ENCODE measurements at places on chromosomes 12 and 14.

DNA sequence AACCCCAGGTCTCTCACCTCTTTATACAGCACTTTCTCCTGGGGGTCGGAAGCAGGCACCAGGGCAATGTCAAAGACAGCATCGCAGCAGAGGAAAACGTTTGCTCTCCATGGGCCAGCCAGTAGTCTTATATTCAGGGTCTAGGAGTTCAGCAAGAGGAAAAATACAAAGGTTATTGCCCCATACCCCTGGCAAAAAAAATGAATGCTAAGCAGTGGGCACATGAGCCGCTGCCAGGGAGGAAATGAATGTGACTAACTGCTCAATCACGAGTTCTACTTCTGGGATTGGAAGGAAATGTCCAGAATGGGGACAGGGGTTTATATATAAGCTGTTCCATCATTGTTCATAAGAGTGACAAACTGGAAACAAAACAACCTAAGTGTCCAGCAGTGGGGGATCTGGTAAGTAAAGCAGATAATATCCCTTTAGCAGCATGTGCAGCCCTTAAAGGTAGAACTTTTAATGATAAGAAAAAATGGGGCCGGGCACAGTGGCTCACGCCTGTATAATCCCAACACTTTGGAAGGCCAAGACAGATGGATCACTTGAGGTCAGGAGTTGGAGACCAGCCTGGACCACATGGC, 53.8 kb downstream of the PHETA1 start:
- no peak for DNase-seq

GRCh38 chr12:76529226-76529918, 30.2 kb downstream of the OSBPL8 start:
- no peak for DNase-seq

DNA sequence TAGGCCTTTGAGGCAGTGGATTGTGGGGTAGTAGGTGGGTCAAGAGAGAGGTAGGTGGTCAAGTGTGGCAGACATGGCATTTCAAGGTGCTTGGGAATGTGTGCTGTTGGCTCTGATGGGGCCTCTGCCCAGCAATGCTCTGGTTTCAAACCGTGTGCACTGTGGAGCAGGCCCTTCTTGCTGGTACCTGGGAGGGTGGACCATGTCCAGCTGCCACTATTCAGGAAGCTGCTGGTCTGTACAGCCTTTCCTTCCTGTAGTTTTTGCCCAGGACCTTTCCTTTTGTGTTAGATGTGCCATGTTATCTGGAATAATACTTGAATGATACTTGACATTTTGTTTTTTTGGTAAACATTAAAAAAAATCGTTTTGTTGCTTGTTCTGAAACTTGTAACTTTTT, 14.8 kb downstream of the RIMKLB start:
- DNase-seq, result no peak

- no peak for DNase-seq
Observed at GRCh38 chr12:29895966-29896365, 112.2 kb upstream of the TMTC1 start.

- DNase-seq, result peak; percentile 44
Observed at GRCh38 chr12:85277900-85278597, 2.0 kb upstream of the ALX1 start.

DNA sequence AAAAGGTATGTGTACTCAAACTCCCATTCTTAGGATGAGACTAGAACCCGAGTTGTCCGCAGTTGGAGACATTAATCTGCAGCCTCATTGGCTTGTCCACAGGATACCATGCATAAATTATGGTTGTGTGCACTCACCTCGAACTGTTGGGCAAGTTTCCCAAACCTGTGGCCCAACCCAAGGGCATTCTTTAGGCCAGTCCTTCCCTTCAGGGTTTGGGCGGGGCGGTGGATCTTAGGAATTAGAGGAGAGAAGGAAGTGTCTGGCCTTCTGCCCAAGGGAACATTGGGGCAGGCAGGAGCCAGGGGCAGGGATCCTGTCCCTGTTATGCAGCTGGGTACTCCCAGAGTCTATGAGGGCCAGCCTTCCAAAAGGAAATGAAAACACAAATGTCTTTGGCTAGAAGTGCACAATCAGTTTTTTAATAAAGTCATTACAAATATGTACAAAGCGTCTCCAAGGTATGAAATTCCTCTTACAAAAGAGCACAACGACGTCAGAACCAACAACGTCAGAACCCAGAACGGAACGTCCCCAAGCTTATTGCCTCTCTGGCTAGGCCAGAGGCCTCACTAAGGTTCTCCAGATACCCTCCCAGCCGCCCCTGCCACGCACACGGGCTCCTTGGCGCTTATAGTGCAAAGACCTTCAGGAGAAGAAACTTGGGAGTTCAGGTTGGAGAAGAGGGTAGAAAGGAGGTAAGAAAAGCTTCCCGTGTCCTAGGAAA, 25.3 kb downstream of the HRK start:
- DNase-seq, result no peak

GRCh38 chr14:91946622-91947474, 646 bp downstream of the FBLN5 start:
- DNase-seq, result no peak

GRCh38 chr14:58918066-58918738, 270.3 kb upstream of the DAAM1 start:
- no peak for DNase-seq

DNA sequence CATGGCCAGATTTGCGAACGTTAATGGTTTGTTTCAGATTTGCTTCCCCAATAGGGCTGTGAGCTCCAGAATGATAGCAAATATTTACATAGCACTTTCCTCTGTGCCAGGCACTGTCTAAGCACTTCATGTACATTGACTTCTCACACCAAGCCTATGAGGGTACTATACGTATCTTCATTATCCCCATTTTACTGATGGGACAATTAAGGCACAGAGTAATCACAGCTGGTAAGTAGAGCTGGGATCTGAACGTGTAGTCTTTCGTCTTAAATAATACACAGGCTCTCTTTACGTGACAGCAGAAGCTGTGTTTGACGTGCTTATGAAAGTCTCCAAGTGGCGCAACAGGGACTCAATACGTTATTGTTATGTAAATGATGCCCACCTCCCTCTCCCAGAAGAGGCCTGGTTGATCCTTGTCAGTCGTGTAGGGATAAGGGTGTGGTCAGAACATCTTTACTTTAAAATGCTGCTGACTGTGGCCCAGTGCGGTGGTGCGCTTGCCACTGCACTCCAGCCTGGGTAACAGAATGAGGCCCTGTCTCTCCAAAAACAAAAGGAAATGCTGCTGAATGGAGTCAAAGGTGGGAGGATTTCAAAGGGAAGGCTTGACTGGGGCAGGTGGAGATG, 66.3 kb upstream of the TCL1B start:
- DNase-seq, result no peak

- DNase-seq, result no peak
Observed at GRCh38 chr12:124474709-124475108, 92.7 kb downstream of the NCOR2 start.

DNA sequence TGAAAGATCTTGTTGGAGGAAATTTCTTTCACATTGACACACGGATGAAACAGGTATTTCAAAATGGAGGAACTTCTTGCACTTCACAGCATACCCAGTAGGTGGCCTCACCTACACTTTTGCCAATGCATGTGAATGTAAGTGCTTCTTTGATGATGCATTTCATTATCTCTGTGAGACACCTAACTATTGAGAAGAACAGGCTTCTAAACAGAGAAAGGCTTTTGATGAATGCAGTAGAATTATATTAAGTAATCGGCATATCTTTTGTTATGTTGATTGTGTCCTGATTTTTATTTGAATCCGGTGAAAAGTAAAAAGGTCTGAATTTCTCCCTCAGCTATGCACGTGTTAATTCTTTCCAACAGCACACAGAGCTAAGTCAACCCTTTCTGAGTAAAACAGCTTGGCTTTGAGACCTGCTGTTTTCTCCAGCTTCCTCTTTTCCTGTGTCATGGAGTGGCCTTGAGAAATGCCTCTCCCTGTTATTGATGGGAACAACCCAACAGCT, 399.0 kb downstream of the NAV3 start:
- no peak for DNase-seq

- no peak for DNase-seq
Observed at GRCh38 chr14:64417771-64418125, 29.6 kb downstream of the MTHFD1 start.

GRCh38 chr12:80313209-80313608, 130.8 kb upstream of the PTPRQ start:
- DNase-seq, result no peak

GRCh38 chr12:96302687-96303310, 97.4 kb downstream of the CDK17 start:
- no peak for DNase-seq

GRCh38 chr14:80628547-80628946, 313.0 kb downstream of the CEP128 start:
- no peak for DNase-seq

DNA sequence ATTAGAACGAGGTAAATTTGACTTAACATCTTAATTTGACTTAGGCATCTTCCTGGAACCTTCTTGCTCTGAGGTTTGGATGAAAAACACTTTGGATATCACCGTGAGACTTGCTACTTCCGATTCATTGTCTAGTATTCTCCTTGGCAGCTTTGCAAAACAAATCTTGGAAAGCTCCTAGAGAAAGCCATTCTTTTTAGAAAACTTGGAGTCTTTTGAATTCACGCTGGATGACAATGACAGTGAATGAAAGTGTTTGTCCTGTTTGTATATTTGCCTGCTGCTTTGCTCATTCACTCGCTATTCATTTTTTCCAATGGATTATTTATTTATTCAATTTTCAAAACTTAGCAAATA, 222.1 kb upstream of the HMGA2 start:
- no peak for DNase-seq

- peak; percentile 52 for DNase-seq
Observed at GRCh38 chr12:108327621-108328344, 11.3 kb downstream of the CMKLR1 start.

GRCh38 chr12:88909510-88909909, 329.2 kb upstream of the KITLG start:
- DNase-seq, result no peak

GRCh38 chr12:18653465-18653864, 84.3 kb downstream of the PLCZ1 start:
- DNase-seq, result no peak

DNA sequence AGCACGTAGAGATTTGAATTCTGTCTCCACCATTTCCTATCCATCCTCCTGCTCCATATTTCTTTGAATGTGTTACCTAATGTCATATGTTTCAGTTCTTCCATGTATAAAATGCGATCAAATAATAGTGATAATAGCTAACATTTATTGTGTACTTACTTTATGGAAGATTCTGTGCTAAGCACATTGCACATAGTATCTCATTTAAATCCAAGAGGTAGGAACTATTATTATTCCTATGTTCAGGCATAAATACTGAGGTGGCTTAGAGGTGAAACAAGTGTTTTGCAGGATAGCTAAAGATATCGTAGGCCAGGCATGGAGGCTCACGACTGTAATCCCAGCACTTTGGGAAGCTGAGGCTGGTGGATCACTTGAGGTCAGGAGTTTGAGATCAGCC, 17.5 kb upstream of the AICDA start:
- DNase-seq, result no peak

- no peak for DNase-seq
Observed at GRCh38 chr12:45599196-45599595, 130.3 kb upstream of the ARID2 start.

DNA sequence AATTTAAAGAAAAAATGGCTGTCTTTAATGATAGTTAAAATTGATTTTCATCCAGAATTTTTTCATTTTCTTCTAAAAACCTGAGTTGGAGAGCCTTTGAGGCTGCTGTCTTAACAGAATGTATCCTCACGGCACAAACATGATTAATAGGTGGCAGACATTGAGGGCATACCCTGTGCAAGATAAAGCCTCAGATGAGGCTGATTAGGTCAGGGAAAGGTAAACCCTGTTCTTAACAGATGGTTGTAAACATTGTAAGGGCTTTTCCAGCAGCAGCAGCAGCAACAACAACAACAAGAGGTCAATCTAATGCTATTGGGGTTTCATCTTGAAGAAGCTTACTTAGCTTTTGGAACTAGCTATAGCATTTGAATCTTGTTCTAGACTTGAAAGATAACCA, 17.4 kb downstream of the GNG2 start:
- DNase-seq, result no peak

DNA sequence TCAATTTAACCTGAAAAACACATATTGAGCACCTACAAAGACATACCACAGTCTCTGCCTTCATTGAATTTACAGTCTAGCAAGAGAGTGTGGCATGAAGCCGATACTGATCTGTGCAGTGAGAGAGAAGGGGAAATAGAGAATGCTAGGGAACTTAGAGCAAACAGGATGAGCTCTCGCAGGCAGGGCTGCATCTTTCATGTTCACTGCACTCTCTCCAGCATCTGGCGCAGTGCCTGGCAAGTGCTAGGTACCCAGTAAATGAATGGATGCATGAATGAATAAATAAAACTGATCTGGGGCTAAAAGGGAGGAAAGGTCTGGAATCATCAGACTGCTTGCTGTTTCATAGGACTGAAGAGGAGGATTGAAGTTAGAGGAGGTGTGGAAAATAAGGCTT, 256.5 kb upstream of the NPAS3 start:
- no peak for DNase-seq

DNA sequence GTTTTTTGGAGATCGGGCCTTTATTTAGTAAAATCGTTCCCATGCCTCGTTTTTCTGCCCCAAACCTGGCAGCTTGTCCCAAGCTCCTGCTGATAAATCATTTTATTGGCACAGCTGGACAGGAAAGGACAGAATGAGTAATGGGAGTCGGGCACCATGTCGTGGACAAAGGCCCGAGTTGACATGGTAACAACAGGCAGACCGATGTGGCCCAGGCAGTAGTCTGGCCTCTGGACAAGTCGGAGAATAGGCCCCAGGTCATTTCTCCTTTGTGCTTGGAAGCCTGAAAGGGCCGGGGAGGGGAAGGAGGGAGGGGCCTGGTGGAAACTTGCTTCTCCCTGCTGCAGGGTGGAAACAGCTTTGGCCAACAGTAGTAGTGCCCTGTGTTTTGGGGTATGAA, 234.9 kb downstream of the SUDS3 start:
- peak; percentile 60 for DNase-seq

DNA sequence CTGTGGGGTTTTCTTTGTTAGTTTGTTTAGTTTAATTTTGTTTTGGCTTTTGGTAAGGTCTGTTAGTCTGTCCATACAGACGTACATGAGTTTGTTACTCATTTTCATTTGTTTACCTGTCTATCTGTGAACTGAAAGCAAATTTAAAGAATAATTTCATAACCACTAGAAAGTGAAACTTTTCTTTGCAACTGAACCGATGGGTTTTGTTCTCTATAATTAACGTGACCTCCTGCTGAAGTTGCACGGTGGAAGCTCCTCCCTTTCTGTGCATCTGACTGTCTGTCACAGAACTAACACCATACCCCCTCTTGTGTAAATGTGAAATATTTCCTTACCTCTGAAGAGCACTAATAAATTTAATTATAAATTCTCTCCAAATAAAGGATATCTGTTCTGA, 595.5 kb downstream of the GALC start:
- DNase-seq, result no peak

- DNase-seq, result no peak
Observed at GRCh38 chr12:13156277-13156676, 40.2 kb upstream of the EMP1 start.

- no peak for DNase-seq
Observed at GRCh38 chr12:96053476-96054243, 18.3 kb upstream of the LTA4H start.
